ENCODE measurements at places on chromosomes 7 and 10.

DNA sequence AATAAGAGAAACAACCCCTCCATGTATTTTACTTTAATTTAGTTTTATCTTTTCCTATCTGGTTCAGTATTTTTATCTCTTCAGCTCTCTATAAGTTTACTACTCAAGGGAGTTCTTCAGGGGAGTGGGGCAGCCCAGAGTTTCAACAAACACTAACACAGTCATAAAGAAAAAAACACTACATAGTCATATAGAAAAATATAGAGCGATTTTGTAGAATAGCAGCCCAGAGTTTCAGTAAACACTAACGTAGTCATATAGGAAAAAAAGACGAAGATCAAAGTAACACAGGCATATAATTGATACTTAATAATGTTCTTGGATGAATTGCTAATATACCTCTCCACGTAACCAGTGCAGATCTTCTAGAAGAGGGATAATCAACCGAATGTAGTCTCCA is 54.7 kb downstream of the PON1 start:
- no peak for DNase-seq

- DNase-seq: no peak
Measured at GRCh38 chr7:10245406-10245805, 728.3 kb upstream of the PHF14 start.

GRCh38 chr10:46042527-46042926 is 3.5 kb downstream of the MSMB start:
- DNase-seq: no peak

GRCh38 chr10:65346466-65346865 is 1579.4 kb upstream of the LRRTM3 start:
- DNase-seq: no peak

DNA sequence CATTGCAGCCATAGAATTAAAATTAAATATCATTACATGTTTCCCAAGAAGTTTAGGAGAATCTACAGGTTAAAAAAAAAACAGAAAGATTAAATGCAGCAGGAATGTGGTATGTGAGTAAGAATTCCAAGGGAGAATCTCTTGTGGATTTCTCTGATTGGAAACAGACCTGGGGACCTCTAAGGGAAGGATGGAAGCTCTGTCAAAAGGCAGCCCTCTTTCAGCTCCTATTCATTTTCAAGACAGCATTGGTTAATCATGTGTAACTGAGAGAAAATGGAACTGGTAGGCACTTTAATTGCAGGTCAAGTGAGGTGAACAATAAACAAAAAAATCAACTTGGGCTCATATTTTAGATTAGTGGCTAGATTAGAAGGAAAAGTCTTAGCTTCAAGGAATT is 81.4 kb upstream of the MTPN start:
- DNase-seq: no peak

DNA sequence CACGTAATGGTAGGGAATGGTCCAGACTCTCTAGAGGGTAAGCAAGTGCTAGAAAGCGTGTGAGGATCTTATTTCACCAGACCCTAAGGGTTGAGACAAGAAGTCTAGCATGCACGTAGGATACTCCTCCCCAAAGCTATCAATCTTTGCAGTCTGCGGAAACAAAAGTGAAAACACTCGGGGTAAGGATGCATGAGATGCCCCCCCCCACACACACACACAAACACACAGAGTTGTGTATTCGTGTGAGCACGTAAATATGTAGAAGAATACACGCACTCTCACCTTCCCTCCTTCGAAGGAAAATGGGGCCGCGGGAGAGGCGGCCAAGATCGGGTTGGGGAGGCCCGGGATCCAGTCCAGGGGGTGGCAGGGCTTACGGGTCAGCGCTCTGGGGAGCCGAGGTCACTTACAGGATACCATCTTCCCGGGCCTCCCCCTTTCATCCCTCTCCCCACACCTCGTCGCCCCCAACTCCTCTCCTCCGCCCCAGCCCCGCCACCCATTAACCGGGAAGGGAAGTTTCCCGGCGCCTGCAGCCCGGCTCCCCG is 455 bp downstream of the CUL2 start:
- DNase-seq: peak; percentile 23

GRCh38 chr7:36129048-36129534 is 24.0 kb upstream of the EEPD1 start:
- DNase-seq: no peak

DNA sequence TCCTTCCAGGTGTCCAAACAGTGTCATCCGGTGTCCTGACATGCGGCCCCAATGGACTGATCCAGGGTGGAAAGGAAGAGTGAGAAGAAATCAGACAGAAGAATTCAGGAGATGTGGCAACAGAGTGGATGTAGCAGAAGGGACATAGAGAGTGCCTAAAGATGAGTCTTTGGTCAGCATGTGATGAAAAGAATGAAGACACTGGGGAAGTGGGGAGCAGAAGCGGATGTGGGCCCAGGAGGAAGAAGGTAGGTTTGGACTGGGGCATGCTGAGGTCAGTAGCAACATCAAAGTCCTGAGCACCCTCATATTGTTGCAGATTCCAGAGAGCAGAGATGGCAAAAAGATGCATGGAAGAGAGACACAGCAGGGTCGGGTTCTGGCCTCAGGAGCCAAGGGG is 71.8 kb upstream of the STEAP1B start:
- DNase-seq: no peak

GRCh38 chr10:91103384-91104192 is 116.9 kb upstream of the PCGF5 start:
- DNase-seq: no peak

GRCh38 chr7:139494835-139495579 is 11.5 kb upstream of the KLRG2 start:
- DNase-seq: no peak

GRCh38 chr7:12898620-12899019 is 211.2 kb downstream of the ARL4A start:
- DNase-seq: no peak

DNA sequence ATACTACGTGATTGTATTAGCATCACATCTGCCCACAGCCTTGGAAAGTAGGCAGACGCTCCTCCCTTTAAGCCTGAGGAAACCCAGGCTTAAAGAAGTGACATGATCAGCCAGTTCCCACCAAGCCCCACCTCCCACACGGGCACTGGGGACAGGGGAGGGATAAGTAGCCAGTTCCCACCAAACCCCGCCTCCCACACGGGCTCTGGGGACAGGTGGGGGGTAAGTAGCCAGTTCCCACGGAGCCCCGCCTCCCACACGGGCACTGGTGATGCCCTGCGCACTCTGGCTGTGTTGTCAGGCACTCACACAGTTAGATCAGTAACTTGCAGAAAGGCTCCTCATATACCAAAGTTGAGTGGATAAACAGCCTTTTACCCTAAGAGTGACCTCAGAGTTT is 606.8 kb downstream of the PTPRN2 start:
- DNase-seq: no peak

- DNase-seq: peak; percentile 51
Measured at GRCh38 chr10:5692461-5693358, 8.1 kb downstream of the TASOR2 start.

DNA sequence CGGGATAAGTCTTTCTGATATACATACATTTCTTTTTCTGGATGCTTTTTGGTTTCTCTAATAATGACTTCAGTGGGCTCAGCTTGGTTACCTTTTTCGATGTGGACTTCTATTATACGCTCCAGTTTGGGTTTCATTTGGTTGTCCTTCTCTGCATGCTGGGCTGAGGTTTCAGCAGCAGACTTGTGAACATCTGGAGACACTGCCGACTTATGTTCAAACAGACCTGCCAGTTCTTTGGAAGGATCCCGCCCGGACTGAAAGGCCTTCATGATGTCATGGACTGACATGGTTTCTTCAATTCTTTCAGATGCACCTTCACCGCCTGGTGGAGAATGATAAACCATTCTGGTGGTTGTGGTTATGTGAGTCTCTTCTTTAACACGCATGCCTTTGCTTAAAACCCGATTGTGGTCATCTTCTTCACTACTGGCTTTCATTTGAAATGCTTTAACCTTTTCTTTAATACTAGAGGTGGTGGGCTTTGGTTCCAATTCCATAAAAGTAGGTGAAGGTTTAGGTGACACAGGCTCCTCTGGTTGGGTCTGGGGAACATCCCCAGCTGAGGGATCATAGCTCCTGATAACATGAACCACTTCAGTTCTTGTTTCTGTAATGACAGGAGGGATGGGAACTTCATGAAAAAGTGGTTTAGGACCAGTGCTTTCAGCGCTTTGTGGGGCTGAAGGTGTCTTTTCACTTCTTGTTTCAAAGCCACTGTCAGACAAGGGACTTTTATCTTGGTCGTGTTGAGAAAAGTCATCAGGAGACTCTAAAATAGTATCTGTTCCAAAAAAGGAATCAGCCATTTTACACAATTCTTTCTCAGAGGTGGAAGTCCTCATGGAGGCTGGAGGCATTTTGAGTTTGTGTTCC is 167.7 kb upstream of the CCDC6 start:
- no peak for DNase-seq

GRCh38 chr7:5226921-5227785 is 37.1 kb downstream of the WIPI2 start:
- DNase-seq: no peak

DNA sequence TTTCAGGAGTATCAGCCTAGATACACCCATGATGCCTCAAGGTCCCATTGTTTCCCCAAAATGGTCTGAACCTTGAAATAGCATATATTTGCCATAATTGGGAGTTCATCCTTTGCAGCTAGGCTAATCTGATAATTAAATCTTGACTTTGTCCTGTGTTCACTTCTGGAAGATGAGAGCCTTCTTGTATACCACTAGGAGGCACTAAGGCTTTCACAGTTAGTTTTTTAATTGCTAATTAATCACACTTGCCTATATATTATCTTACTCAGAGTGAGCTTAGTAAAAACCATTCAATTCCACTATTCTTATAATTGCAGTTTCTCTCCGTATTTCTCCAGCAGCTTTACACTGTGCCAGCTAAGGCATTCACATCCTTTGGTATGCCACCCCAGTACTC is 48.7 kb upstream of the MAGI2 start:
- DNase-seq: no peak

DNA sequence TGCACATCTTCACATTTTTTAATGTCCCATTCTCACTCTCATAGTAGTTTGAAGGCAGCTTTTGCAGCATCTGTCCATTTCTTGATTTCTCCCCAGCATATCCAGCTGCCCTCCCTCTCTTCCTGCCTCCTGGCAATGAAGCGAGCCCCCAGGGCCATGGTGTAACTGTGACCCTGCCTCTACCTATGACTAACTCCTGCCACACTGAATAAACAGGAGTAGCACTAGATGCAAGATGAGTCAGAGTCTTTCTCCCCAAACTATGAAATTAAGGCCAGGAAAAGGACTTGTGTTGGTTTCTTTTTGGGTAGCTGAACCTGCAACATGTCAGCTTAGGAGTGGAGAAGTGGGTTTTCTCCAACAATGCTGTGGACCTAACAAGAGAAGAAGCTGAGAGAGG is 329.0 kb downstream of the RNLS start:
- no peak for DNase-seq

GRCh38 chr10:98149858-98150257 is 15.4 kb downstream of the R3HCC1L start:
- DNase-seq: no peak

- no peak for DNase-seq
Measured at GRCh38 chr7:75966190-75966961, 28.0 kb downstream of the TMEM120A start.

- DNase-seq: no peak
Measured at GRCh38 chr7:133807624-133808492, 319.3 kb upstream of the LRGUK start.

DNA sequence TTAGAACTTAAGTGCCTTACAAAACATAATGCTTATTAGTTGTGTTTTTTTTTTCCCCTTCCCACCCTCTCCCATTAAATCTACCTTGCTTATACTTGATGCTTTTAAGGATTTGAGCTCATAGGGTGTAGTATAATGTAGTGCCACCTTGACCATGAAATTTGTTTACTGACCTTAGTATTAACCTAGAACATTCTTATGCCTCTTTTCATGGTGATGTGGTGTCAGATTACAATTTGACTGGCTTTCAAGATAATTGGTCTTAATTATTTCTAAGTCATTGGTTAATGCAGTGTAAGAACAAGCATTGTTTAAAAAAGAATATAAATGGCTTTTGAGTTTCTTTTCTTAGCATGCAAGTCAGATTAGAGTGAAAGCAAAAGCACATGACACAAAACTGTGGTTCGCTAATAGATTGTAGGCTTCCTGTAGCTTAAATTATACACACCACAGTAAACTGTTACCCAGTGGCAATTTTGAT is 61.8 kb downstream of the ADD3 start:
- no peak for DNase-seq

DNA sequence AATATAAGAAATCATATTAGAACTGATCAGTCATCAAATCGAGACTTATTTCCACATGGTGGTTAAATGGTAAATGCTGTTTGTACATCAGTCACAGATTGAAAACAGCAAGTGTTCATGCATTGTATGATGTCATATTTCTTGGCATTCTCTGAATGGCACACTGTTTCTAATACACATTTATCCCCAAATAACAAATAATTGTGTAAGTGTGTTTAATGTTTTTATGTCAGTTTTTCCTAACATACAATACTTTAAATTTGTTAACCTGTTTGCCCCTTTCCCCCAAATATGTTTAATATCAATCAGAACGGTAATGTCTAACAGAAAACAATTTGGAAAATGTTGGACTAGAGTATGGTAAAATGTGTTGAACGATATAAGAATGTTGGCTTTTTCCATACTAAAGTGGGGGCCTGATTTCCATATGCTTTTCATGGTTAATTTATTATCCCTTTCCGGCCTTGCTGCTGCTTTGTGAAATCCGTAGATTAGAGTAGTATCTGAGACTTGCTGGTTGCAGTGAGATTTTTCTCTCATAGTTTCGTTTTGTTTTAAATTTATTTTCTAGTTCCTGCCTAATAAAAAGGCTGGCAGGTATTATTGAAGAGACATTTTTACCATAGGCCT is 23.7 kb downstream of the RAB18 start:
- no peak for DNase-seq

- no peak for DNase-seq
Measured at GRCh38 chr7:100888988-100889750, at the start of gene UFSP1. UFSP1 (minus strand) TSS chr7:100889715; CDS start chr7:100889271, 444 bp downstream.

DNA sequence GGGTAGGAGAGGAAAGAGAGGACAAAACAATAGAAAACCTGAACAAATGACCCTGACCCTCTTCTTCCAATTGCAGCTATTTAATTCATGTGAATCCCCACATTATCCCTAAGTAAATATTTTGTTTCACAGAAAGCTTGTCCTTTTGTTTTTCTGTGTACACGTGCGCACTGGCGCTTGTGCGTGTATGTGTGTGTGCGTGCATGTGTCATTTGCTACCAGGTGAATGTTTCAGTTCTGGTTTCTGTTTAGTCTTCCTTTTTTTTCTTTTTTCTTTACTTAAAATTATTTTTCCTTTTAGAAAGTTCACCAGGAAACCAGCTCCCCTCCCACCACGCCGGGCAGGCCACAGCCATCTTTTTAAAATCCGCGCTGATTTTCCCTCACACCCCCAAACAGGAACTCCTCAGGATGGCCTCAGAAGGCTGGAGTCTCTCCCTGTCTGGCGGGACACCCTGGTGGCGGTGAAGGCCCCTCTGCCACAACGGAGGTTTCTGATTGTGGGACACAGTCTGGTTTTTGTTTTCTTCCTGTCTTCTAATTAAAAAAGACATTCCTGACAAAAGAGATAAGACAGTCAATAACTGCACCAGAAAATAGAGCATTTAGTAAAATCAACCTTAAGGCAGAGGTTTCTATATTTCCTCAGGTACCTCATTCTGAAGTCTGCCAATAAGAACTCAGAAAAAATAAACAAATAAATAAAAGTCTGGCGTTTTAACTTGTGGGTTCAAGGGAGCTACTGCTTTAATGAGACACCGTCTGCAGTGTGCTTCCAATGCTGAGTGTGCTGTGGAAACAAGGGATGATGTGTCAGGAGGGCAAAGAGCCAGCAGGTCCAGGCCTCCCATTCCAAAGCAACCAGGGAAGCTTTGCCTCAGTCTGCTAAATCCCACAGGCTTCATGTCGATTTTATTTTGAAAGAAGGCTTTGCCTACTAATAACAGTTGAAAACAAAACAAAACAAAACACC is 17.4 kb downstream of the IRF5 start:
- no peak for DNase-seq

- DNase-seq: no peak
Measured at GRCh38 chr7:116779216-116779615, 83.2 kb upstream of the CAPZA2 start.

Data from stimulated activated CD4-positive, alpha-beta T cell treated with anti-CD3 and anti-CD28 coated beads, Interleukin-2, amount 100 ng/mL, for 24 hours (primary cell).